ENCODE measurements at places on chromosomes 6 and 20. TPM values are rescaled to one million over a fixed set of nuclear protein-coding genes. Genes with fewer than 3 reads are reported as not detected.

DNA sequence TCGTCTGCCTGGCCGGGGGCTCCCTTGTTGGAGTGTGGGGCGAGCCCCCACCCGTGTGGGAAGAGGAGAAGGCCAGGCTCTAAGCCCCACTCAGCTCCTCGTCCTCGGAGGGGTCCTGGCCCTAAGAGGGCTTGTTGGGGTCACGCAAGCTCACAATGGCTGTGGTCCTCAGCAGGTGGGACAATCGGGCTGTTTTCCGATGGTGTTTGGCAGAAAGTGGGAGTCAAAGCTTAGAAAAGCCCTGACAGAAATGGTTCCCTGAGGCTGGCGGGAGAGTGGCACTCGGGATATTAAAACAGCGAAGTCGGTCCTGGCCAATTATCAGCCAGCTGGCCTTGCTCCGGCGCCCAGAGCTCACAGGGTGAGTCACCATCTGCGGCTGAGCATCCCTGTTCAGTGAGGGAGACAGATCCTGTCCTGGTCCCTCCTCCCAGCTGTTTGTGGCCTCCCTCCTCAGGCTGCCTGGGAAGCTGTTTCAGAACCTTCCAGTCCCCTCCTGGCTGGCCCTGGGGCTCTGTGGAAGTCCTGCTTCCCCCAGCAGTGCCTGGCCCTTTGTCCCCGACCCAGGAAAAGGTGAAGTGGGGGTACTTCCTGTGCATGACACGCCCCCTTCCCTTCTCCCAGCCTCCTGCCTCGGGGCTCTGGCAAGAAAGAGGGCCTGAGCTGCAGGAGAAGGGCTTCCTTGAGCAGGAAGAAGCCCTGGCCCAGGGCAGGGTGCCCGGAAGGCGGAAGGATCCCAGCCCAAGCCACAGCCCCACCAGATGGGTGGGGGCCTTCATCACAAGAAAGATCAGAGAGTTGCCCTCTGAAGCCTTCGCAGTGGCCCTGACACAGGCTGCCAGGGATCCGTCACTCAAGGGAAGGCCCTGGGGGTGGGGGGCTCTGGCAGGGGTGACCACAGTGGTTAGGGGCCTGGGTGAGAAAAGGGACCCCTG lies 53.6 kb upstream of the BHLHE23 start:
- no peak for DNase-seq

DNA sequence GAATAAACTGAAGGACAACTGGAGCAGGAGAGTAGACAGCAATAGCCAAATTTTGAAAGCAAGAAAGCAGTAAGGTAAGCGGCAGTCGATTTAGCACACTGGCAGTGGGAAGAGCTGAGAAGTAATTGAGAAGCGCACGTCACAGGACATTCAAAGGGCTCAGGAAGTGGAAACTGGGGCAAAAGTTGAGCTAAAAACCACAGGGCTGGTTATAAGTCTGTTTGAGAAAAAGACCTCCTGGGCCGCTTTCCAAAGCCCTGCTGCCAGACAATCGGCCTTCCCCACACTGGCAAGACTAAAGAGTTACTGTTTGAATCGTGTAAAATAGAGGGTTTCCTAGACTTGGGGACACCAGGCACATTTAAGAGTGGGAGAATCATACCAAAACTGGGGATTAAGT lies 161.4 kb downstream of the DNAH8 start:
- DNase-seq = no peak

DNA sequence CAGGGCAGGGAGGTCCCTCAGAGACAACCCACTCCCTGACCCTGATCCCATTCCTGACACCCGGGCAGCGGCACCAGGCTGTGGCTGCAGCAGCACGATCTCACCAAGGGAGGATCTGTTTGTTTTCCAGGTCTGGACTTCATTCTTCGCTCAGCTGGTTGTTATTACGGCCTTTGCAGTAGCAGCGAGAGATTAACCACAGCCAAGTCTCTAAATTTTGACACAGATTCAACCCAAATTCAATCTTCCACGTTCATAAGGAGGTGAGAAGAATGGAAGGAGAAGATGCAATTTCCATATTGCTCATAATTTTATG lies 91.1 kb upstream of the THBS2 start:
- DNase-seq = peak; percentile 87

GRCh38 chr6:119277052-119277451 lies 72.5 kb downstream of the MAN1A1 start:
- no peak for DNase-seq

DNA sequence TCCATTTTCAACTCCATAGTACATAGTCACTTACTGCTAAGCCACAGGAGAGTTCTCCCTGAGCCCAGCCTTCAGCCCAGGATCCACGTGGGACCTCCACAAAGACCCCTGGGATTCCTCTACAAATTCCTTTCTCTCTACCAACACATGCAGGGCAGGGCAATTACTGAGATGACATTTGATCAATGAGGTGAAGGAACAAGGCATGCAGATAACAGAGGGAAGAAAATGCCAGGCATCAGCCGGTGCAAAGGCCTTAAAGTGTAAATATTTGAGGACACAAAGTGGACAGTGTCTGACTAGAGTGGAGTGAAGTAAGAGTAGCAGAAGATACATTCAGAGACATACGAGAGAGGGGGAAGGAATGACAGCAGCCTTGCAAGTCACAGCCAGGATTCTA lies 70.2 kb downstream of the HS3ST5 start:
- DNase-seq = no peak

GRCh38 chr20:35344354-35344837 lies 52.2 kb upstream of the FAM83C start:
- DNase-seq = no peak

GRCh38 chr6:81564470-81565068 lies 187.9 kb downstream of the TENT5A start:
- DNase-seq = no peak

- no peak for DNase-seq
These were observed 17.5 kb downstream of the DNMT3B start for GRCh38 chr20:32779500-32780211.

DNA sequence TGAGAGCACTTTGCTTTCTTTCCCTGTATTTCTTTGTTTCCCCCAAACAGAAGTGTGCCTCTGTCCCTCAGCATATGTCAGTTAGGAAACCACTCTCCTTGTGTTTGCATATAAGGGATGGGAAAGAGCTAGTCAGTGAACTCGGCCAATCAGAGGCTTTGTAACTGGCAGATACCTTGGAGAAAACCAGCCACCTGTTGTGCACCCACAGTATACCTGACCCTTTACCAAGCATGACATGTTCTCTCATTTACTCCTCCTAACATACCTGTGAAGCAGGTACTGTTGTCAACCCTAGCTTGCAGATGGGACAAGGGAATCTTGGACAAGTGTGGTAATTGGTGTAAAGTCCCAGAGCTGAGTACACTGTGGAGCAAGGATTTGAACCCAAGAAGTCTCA lies 96.1 kb upstream of the FAM8A1 start:
- peak; percentile 77 for DNase-seq

- DNase-seq = no peak
These were observed 88.0 kb downstream of the MRPL14 start for GRCh38 chr6:44039191-44039719.

- no peak for DNase-seq
These were observed 1.9 kb upstream of the ULBP1 start for GRCh38 chr6:149961728-149962425.

DNA sequence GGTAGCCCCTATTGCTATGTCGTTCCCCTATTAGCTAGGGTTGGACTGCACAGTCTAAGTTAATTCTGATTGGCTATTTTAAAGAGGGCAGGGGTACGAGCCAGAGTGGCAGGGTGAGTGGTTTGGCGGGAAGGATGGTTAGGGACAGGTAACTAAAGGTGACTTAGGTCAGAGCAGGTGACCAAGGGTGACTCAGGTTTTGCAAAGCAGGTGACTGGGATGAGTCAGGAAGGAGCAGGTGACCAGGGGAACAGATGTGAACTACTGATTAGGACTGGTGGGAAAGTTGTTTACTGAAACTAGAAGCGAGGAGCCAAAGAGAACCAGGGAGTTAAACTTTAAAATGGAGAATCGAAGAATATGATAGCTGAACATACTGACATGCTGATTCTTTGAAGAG lies 295.2 kb downstream of the GJA1 start:
- no peak for DNase-seq

GRCh38 chr6:40406175-40406574 lies 181.0 kb downstream of the LRFN2 start:
- no peak for DNase-seq

DNA sequence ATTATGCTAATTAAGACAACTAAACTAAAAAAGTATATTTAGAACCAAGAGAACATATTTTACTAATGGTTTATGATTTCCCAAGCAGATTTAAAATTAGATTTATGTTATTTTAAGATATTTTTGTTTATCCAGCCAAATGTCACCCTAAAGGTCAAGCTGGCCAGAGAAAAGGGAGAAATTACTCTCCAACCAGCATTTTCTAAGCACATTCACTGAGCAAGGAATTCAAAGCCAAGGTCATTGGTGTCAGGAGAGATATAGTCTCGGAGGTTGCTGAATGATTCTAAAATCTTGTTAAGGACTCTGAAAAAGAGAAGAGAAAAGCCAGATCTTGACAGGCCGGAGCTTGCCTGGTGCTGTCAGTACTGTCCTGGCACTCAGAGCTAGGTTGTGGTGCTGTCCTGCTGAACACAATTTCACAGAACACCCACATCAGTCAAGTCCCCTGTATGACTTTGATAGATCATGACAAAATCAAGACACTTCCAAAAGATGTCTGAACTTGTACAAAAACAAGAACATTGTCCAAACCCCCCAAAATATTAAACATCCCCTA lies 222.3 kb upstream of the SMLR1 start:
- DNase-seq = no peak

DNA sequence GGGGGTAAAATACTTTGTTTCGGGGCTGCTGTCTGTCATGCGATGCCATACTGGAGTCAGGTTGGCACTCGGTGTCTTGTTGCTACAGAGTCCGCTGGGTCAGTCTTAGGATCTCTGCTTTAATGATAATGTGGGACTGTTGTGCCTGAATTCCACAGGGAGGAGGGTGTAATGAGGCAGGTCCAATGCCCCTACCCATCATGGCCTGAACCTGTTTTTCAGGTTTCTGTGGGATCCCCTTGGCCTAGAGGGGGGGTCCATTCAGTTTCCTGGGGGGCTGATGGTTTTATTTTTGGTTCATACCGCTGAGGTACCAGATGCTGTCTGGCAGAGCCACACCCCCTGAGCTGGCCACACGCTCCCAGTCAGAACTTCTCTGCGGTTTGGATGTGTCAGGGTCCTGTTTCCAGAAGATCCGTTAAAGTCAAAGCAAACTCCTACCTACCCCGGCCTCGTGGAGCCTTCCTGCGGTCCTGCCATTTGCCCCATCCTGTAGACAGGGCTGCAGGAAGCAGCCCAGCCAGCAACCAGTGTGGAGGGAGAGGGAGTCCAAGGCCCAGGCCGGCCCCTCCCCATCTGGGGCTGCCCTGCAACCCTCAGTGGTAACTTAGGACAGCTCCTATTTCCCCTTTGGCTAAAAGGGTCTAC lies 69.7 kb downstream of the TCP11 start:
- DNase-seq = no peak

VIP gene
- total RNA-seq = 17.0 TPM

DEFB112 gene
- total RNA-seq = not detected

LIN28B gene
- not detected for total RNA-seq

Data from esophagus muscularis mucosa (tissue), 4 donors.